ENCODE measurements at places on chromosomes 7 and 10.

- no peak for DNase-seq
Measured at GRCh38 chr10:113283189-113283588, 269.7 kb upstream of the HABP2 start.

GRCh38 chr10:106402458-106402857 is 762.0 kb downstream of the SORCS1 start:
- peak; percentile 93 for DNase-seq

GRCh38 chr7:97017192-97018125 is 7.2 kb downstream of the DLX5 start:
- DNase-seq = no peak

DNA sequence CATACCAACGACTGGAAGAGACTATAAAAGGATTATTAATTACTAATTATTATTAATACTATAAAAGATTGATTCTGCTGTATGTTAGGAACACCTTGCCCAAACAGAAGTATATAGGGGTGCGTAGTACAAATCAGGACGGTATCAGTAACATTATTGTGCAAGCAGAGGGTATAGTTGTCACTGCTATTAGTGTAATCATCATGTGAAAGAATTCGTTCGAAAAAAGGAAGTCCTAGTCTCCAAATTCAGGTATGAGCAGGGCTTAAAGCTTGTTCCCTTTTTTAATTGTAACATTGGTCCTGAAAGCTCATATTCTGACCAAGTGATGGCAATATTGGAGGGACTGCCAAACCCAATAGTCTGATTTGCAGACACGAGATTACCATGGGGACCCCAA is 81.8 kb downstream of the THSD7A start:
- DNase-seq = no peak

DNA sequence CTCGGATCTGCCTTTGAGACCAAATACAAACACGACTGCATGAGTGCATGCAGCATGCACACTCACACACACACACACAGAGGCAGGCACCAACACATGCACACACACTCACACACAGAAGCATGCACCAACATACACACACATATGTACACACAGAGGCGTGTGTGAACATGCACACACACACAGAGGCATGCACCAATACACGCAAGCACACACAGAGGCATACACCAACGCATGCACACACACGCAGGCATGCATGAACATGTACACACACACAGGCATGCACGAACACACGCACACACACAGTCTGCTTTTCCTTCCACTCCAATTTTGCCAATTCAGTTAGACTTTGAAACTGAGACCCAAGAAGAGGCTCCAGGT is 67.3 kb upstream of the COL13A1 start:
- DNase-seq = no peak

- DNase-seq = no peak
Measured at GRCh38 chr10:28920091-28920490, 242.8 kb downstream of the BAMBI start.

- DNase-seq = no peak
Measured at GRCh38 chr7:137025469-137026175, 157.2 kb downstream of the CHRM2 start.
